Testis (tissue), 5 donors: ENCODE measurements at places on chromosomes 6 and 20. TPM values are rescaled to one million over a fixed set of nuclear protein-coding genes. Genes with fewer than 3 reads are reported as not detected.
A peak's percentile ranks its signal among the peaks of the same experiment; 100 is the strongest.

The ADGRF4 gene
- 0.31 TPM for total RNA-seq

The ZNF334 gene
- total RNA-seq: 26.8 TPM

The NMBR gene
- total RNA-seq: 1.6 TPM

The SPATA25 gene
- total RNA-seq: 26.0 TPM

The AGPAT4 gene
- 7.2 TPM for total RNA-seq

The TBC1D32 gene
- total RNA-seq: 22.1 TPM

- no peak for DNase-seq
- no peaks in the 10 kb centered on the region for H3K27me3 ChIP-seq
- no peaks in the 10 kb centered on the region for H3K4me1 ChIP-seq
- H3K36me3 ChIP-seq: no peaks in the 10 kb centered on the region
- H3K4me3 ChIP-seq: no peak overlapping the region
- H3K27ac ChIP-seq: no peak overlapping the region
These were observed 79.0 kb upstream of the GMDS start for GRCh38 chr6:2324166-2324953.

GRCh38 chr6:106694343-106694742 lies 65.0 kb downstream of the QRSL1 start:
- no peak for DNase-seq
- H3K4me1 ChIP-seq: no peaks in the 10 kb centered on the region
- H3K27ac ChIP-seq: no peak overlapping the region
- no peaks in the 10 kb centered on the region for H3K36me3 ChIP-seq

DNA sequence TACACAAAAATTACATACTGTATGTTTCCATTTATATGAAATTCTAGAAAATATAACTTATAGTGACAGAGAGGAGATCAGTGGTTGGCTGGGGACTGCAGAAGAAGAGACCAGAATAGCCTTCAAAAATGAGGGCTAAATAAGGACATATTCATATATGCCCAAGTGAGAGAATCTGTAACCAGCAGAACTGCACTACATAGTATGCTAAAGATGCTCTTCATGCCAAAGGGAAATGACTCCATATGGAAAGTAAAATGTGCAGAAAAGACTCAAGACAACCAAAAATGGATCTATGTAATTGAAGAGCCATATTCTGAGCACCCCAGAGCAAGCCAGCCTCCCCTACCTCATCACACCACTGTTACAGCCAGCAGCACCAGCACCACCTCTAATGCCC lies 29.0 kb downstream of the ELOVL2 start:
- H3K4me3 ChIP-seq: no peak overlapping the region
- no peak for DNase-seq
- no peak overlapping the region for H3K27ac ChIP-seq
- no peaks in the 10 kb centered on the region for H3K27me3 ChIP-seq
- H3K4me1 ChIP-seq: peaks cover 11% of the 10 kb centered on the region
- no peaks in the 10 kb centered on the region for H3K36me3 ChIP-seq

DNA sequence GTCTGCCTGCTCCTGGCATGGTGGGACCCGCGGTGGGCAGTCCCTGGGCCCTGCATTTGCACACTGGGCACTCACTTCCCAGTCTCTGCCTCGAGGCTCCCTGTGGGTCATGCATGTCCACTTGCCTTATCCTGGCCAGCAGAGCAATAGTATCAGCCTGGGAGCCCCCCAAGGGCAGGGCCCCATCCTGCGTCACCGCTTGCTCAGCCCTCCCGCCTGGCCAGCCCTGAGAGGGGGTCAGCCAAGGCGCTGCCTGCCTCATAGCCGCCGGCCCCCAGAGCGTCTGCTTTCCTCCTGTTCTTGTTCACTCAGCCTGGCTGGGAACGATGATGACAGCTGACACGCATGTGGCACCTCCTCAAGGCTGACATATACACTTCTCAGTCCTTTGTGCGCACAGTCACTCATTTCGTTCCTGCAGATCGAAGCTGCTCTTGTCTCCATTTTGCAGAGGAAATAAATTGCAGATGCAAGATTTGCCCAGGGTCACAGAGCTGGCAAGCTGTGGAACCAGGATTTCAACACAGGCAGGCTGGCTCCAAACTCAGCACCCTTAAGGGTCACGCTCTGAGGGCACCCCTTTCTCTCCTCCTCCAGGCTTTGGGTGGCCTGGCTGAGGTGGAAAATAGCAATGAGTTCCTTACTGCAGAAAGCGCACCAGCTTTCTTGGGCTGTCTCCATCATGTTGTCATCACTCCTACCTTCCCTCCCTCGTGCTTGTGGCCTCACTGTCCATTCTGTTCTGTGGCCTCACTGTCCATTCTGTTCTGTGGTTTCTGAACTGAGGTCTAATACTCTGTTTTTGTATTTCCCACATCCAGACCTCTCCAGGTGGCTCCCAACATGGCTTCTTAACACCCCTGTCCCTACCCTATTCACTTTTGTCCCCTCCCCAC lies 17.2 kb downstream of the KCNK17 start:
- no peaks in the 10 kb centered on the region for H3K4me1 ChIP-seq
- no peak overlapping the region for H3K27ac ChIP-seq
- H3K36me3 ChIP-seq: no peaks in the 10 kb centered on the region
- no peaks in the 10 kb centered on the region for H3K27me3 ChIP-seq
- DNase-seq: peak; percentile 22

DNA sequence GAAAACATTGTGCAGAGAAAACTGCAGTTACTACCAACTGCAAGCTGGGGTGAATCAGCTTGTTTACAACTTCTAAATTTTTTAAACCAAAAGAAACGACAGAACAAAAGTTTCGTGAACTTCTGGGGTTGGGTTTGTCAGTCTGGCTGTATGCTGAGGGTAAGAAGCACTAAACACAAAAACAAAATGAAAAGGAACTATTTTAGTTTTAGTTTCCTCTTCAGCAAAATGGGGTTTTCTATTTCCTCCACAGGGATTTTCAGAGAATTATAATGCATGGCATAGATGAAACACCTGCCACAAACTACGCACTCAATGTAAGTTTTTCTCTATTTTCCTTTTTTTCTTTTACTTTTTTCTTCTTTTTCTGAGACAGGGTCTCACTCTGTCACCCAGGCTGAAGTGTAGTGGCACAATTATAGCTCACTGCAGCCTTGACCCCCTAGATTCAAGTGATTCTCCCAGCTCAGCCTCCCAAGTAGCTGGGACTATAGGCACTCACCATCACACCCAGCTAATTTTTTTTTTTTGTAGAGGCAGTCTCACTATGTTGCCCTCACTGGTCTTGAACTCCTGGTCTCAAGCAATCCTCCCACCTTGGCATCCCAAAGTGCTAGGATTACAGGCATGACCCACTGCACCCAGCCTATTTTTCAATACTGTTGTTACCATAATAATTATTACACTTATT lies 40.6 kb downstream of the CGA start:
- H3K4me1 ChIP-seq: no peaks in the 10 kb centered on the region
- no peak overlapping the region for H3K27ac ChIP-seq
- no peak for DNase-seq
- H3K27me3 ChIP-seq: no peaks in the 10 kb centered on the region

DNA sequence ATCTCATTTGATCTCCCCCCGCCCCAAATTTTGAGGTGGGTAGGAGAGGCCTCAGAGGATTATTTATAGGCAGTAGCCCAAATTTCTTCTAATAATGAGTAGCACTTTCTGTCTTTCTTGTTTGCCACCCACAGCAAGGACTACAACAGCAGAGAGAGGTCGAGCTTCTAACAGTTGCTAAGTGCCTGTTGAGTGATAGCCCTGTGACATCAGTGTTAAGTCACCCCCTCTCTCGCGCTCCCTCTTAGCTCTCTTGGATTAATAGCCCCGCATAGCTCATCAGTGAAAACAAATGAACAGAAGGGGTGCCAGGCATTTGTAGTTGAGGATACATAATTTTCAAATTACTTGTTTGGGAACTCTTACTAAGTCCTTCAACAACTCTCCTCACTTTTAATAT lies 3.5 kb downstream of the ANKRD60 start:
- H3K36me3 ChIP-seq: no peaks in the 10 kb centered on the region
- H3K4me3 ChIP-seq: no peak overlapping the region
- no peak for DNase-seq
- H3K27me3 ChIP-seq: no peaks in the 10 kb centered on the region
- H3K4me1 ChIP-seq: no peaks in the 10 kb centered on the region
- H3K27ac ChIP-seq: no peak overlapping the region

DNA sequence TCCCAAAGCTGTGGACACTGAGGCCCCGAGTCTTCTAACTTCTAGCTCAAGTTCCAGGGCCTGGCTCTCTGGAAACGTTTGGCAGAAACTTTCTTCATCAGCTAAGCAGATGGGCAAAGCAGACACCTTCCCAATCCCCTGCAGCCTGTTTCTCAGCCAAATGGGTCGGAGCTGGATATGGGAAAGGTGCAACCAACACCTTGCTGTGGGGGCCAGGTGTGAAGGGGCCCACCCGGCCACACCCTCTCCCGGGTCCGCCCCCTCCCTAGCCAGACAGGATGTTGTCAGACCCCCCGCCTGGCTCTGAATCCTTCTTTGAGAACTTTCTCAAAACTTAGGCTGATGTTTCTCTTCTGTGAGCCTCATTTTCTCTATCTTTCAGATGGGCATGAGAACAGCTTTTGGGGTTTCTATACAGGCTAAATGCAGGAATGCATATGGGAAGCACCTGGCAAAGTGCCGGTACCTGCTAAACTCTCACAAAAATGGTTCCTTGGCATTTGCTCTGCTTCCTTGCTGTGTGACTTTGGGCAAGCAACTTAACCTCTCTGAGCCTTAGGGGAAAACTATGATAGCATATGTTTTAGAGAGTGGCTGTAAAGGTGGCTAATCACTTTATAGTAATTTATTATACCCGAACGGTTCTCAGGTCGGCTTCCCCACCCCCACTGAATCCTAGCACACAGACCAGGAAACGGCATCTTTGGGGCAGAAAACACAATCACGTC lies 1.8 kb downstream of the SNAI1 start:
- peak overlapping the region; percentile 70 for H3K4me3 ChIP-seq
- no peak overlapping the region for H3K27ac ChIP-seq
- H3K27me3 ChIP-seq: no peaks in the 10 kb centered on the region
- H3K36me3 ChIP-seq: no peaks in the 10 kb centered on the region
